ENCODE measurements at places on chromosomes 3 and 15. TPM values are rescaled to one million over a fixed set of nuclear protein-coding genes. Genes with fewer than 3 reads are reported as not detected.

ADGRG7 gene
- 26.5 TPM for total RNA-seq

GUCA1C gene
- total RNA-seq: not detected

PLA2G4D gene
- not detected for total RNA-seq

TICRR gene
- total RNA-seq: 36.9 TPM

SCN11A gene
- not detected for total RNA-seq

MOBP gene
- total RNA-seq: not detected

FBLN2 gene
- total RNA-seq: 1.8 TPM

C3orf20 gene
- 0.10 TPM for total RNA-seq

SNRPN gene
- total RNA-seq: 61.4 TPM

LRRK1 gene
- 0.66 TPM for total RNA-seq

PPIB gene
- 386 TPM for total RNA-seq

TMEM115 gene
- 18.0 TPM for total RNA-seq

RETNLB gene
- not detected for total RNA-seq

ATP13A3 gene
- total RNA-seq: 66.8 TPM

GHSR gene
- not detected for total RNA-seq

STRIT1 gene
- not detected for total RNA-seq

TRPM1 gene
- total RNA-seq: not detected

PLIN1 gene
- total RNA-seq: not detected

LRRC31 gene
- total RNA-seq: not detected

UBAP1L gene
- 4.2 TPM for total RNA-seq
